ENCODE measurements at places on chromosomes 2 and 18.

GRCh38 chr2:101357376-101357775 is 29.9 kb downstream of the CREG2 start:
- no peak for DNase-seq

GRCh38 chr2:23158306-23158705 is 226.7 kb upstream of the KLHL29 start:
- DNase-seq, result no peak

GRCh38 chr2:197628043-197628500 is 47.3 kb downstream of the RFTN2 start:
- no peak for DNase-seq

GRCh38 chr2:121505005-121505404 is 25.7 kb upstream of the RNU4ATAC start:
- DNase-seq, result no peak

GRCh38 chr2:197556456-197556855 is 40.6 kb downstream of the MOB4 start:
- DNase-seq, result no peak

- DNase-seq, result peak; percentile 68
These were observed at the start of gene TGFBRAP1 for GRCh38 chr2:105329561-105330495. TSS of gene TGFBRAP1 (minus strand) at chr2:105329735. CDS start at chr2:105308301, 21,434 bp downstream.

DNA sequence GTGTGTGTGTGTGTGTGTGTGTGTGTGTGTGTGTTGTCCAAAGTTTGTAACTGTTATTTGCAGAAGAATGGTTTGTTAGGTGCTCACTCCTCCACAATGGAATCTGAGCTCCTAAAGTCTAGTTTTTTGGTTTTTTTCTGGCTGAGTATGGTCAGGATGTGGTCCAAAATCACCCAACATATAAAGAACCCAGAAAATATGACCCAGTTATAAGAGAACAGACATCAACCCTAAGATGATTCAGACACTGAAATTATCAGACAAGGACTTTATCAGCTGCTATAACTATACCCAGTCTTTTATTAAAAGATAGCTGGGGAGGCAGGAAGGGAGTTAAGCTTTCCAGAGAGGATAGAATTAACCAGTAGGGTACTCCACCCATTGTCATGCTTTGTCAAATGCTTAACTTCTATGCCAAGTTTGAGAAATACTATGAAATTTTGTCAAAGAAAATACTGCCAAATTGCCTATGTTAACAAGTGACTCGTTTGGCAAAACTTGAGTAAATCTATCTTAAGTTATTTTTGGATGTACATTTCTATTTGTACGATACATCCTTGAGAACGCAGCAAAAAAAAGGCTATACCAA is 57.5 kb downstream of the TANK start:
- no peak for DNase-seq

GRCh38 chr2:3930246-3930645 is 226.9 kb downstream of the DCDC2C start:
- no peak for DNase-seq

DNA sequence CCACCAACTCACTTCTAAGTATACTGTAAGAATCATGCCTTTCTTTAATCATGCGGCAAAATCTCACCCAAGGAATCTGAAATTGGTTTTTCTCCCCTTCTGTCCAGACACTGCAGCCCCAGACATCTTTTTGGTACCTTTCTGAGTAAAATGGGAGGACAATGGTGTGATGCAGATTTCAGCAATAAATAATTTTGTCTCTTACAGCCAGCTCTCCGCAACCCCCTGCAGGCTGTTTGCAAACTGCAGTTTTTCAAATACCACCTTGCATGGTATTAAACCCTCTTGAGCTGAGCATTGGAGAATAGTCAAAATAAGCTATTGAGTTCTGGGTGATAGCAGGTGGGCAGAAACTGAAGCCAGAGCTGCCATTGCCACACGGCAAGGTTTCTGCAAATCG is 32.2 kb downstream of the GPR39 start:
- peak; percentile 39 for DNase-seq

- peak; percentile 62 for DNase-seq
These were observed 5.8 kb downstream of the SLC14A2 start for GRCh38 chr18:45621061-45621511.

- DNase-seq, result peak; percentile 54
These were observed 20.8 kb downstream of the DBI start for GRCh38 chr2:119387381-119388129.

DNA sequence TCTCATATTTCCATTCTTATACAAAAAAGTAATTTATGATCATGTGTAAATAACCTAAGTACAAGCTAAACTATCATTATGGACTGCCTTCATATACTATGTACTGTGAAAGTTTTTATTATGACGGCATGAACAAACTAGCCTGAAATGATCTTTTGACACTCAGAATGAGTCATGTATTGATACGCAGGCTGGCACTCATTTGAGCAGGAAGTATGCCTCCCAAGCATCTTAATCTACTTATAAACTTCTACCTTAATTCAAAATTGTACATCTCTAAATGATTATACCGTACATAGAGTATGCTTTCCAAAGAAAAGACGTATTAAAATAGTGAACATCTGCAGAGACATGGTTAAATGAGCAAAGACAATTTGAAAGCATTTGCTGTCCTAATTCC is 207.1 kb upstream of the SPOPL start:
- DNase-seq, result no peak

DNA sequence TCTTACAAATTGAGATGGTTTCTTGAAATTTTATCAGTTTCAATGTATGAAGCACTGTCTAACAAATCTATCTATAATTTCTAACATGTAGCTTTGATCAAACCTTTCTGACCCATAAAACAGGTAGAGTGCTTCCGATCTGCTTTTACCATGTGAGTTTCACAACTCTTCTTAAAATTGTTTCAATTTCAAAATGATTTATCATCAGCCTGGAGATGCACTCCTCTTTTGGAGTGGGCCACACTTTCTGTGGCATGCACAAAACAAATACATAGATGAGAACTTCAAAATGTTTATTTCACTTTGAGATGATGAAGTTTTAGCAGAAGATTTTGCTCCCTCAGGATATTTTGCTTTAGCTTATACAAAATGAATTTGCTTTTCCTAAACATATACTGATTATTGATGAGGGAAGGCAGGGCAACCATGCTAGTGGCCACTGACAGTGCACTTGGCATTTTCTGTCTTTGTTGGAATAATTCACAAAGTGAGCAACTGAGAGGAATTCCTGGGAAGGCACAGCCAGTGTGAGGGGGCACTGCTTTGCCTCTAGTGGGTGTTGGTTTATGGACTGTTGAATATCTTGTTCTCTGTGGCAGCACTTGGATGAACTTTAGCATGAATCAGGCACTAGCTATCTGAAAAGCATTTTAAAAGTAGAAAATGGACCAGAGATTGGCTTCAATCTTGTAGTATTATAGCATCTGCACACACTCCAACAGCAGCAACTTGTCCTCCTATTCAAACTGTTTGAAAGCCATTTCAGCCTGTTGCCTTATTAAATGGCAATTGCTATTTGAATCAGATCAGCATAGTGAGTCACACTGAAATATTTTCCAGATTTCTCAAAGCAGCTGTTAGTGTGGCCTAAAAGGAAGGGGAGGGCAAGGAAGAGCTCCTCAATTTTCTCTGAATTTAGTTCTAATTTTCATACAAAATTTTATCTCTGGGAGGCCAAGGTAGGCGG is 193.2 kb downstream of the CCDC85A start:
- no peak for DNase-seq

DNA sequence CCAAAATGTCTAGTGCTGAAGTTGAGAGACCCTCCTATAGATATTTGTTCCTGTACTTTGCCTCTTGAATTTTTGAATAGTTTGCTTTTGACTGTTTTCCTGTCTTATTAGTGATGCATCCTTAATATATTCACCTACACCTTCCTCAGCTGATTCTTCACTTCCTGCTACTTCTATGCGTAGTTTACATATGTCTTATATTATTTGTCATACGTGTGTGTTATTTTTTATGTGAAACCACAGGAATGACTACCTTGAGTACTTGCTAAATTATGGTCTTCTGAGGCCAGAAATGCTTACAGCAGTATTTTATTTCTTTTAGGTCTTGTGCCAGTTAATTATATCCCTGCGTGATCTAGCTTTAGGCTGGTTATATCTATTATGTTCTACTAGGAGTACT is 9.9 kb downstream of the UBE2E3 start:
- DNase-seq, result no peak

- no peak for DNase-seq
These were observed 187.8 kb upstream of the ERBB4 start for GRCh38 chr2:212726403-212726802.

DNA sequence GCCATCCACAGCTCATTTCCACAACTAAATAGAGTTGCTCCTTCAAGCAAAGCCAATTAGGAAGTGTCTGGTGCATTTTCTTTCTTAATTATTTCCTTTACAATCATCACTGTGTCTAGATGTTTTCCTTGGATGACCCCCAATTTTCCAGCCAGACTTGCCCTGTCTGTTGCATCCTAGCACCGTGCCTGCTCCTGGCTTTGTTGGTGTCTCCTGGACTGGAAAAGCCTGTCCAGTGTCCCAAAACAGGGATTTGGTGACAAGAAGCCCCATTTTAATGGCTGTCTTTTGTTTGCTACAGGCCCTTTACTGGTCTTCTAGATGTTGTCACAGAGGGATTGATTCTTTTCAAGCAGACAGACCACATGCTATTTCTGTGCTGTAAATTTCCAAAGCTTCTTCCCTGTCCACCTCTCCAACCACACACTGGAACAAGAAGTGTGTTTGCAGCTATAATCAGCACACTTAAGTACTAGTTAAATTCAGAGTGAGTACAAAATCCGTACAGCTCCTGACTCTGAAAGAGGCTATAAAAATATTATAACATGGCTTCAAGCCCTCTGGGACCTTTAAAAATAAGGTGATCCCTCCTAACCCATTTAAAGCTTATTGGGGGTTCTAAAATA is 38.4 kb downstream of the RNF144A start:
- no peak for DNase-seq

DNA sequence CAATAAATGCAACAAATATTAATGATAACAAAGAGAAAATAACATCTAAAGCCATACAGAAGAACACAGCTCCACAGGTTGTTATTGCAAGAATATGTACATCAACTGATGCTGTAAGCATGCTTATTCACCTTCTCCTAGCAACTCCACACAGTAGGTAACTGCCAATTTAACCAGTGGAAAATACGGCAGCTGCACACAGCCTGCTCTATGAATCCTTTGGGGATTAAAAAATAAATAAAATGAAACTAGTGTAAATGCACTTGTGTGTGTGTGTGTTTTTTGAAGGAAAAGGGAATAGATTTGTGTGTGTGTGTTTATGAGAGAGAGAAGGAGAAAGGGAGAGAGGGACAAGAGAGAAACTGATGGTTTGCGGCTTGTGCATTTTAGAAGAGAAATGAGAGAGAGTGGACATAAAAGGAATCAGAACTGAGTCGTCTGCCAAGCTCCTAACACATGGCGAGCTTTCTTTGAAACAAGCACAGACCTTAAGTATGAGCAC is 96.2 kb upstream of the PDE1A start:
- DNase-seq, result no peak

DNA sequence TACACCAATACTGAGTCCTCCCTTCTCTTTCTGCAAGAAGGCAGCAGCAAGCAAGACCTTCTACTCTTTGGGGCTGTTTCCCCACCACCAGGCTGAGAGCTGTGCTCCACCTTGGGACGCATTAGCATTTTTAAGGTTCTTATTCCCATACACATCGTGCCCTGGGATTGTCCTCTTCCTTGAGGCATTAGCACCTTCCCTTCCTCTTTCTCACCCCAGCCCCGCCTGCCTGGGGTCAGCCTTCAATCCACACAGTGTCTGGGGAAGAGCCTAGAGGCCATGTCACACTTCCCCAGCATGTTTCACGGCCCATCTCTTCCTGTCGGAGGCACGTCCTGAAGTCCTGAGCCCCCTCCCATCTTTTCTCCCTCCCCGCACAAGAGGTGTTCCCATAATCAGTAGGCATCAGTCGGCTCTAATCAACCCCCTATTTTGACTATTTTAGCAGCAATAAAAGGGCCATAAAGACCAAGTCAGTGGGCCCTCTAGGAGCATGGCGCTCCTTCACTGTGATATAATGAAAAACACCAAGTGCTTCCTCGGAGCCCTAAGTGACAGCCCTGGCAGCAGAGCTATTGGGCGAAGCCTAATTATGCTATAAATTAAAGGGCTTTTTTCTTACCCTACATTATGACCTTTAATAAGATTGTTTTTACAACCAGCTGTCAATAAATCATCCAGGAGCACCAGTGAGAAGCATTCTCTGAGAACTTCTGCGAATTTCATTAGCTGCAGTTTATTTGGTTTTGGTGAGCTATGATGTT is 55.0 kb upstream of the PKDCC start:
- no peak for DNase-seq

DNA sequence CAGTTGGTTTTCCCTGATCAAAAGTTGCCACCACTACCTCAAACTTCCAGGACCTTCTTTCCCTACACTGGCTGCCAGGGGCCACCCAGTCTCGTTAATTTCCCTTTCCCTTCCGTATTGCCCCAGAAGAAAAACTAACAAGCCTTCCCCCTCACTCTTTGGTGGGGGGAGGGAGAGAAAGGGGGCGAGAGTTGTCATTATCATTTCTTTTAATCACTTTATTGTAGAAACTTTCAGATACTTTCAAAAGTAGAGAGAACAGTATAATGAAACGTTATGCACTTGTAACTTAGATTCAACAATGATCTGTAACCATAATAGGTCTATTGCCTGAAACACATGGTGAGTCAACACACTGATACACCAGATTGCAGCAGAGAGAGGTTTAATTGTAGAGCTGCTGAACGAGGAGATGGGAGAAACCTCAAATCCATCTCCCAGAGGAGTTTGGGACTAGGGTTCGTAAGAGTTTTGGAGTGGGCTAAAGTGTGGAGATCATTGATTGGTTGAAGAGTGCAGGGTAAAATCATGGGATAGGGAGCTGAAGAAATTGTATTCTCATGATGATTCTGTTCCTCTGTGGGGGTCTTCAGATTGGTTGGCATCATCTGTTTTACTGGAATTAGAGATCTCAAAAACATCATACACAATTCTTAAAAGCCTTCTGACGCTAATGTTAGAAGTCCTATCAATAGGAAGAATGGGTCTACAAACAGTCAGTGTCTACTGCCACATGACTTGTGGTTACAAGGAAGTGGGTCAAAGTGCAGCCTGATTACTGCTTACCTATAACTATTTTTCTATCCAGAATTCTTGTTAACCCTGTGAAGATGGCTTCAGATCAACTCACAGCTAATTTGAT is 2.6 kb upstream of the RNF149 start:
- peak; percentile 20 for DNase-seq

DNA sequence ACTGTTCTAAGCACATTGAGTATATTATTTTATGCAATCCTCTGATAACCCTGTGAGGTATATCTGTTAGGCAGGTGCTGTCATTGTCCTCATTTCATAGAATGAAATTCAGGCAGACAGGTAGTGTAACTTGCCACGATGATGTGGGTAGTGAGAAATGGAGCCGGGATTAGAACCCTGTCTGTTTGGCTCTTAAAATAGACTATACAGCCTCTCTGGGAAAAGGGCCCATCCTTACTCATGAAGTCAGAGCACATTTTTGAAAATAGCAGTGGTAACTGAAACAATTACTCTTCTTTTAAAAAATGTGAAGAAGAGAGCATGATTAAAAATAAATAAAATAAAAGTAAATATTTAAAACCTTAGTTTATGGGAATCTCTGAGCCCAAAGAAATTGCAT is 23.0 kb downstream of the FAM171B start:
- no peak for DNase-seq

- DNase-seq, result no peak
These were observed 64.1 kb downstream of the BCL2L11 start for GRCh38 chr2:111184725-111185310.
